ENCODE measurements at places on chromosomes 13 and 19. TPM values are rescaled to one million over a fixed set of nuclear protein-coding genes. Genes with fewer than 3 reads are reported as not detected.

Gene C19orf44
- 6.4 TPM for total RNA-seq

Gene ETV2
- total RNA-seq: 0.59 TPM

Gene BST2
- 90.1 TPM for total RNA-seq

DNA sequence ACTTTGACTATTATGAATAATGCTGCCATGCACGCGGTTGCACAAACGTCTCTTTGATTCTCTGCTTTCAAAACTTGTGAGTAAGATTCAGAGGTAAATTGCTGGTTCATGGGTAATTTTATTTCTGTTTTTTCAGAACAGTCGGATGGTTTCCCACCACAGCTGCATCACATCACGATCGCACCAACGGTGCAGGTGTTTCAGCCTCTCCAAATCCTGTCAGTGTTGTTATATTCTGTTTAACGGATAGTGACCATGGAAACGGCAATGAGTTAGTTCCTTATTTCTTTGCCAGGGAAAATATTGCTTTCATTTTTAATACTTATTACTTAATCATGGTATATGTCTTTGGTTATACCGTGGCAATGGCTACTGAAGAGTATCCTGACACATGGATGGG, 19.1 kb upstream of the ZNF835 start:
- no peaks in the 10 kb centered on the region for H3K4me1 ChIP-seq
- H3K36me3 ChIP-seq: no peaks in the 10 kb centered on the region
- no peaks in the 10 kb centered on the region for H3K27me3 ChIP-seq
- H3K27ac ChIP-seq: no peak overlapping the region
- no peak overlapping the region for H3K4me3 ChIP-seq
